ENCODE measurements at places on chromosomes 16 and 17.
A peak's percentile ranks its signal among the peaks of the same experiment; 100 is the strongest.

DNA sequence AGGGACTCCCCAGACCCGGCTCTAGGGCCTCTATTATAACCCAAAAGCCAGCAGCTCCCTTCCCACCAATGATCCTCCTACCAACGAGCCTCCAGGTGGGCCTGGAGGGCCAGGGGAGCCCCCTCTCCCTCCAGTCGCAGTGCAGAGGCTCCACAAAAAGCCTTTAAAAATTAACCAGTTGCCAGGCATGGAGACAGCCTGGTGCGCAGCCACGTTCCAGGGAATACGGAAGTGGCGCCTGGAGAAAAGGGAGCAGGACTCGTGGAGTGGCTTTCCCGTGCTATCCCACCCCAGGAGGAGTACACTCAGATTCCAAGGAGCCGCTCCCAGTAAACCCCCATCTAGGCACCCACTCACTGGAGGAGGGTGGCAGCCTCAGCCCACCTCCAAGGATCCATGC lies 112.3 kb downstream of the ZNF423 start:
- no peak for DNase-seq

DNA sequence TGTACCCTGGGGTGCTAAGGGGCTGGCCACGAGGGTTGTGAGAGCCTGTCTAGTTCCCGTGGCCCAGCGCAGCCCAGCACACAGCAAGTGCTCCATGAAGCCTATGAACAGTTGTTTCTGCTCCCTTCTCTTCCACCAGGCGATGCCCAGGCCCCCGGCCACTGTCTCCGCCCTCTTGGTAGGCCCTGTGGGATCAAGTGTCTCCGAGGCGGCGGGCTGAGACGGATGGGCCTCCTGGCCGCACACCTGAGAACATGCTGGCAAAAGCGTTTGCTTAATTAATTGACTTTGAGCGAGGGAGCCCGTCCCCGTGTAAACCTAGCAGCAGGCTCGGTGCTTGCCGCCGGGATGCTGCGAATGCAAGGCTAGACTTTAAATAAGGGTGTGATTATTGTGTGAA lies 129.7 kb upstream of the GSE1 start:
- DNase-seq: peak; percentile 85

GRCh38 chr16:56779906-56780305 lies 50.0 kb downstream of the NUP93 start:
- DNase-seq: no peak

DNA sequence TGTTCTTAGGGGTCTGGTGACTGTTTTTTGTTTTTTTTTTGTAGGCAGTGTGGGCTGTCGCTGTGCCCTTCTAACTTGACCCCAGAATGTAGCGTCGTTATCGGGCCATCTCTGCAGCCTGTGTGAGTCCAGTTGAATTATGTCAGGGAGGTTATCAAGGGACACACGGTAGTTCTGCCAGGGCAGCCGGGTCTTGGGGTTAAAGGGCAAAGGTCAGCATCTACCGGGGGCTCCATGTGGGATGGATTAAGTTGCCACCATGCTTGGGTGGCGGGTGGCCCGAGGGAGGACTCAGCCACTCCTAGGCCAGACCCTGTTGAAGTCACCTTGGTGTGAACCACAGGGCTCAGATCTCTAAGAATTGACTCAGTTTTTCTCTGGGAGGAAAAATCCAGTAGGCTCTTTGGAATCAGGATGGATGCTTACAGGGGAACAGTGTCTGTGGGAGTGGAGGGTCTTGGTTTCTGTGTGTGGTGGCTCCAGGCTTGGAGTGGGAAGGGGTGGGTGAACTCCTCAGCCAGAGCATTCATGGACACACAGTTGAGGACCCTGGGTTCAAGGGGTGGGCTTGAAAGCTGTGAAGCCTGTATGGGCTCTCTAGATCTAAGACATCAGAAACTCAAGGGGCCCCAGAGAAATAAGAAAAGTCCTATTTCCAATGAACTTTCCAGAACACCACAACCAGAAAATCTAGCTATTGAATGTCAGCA lies 191.7 kb downstream of the IRF8 start:
- DNase-seq: no peak

DNA sequence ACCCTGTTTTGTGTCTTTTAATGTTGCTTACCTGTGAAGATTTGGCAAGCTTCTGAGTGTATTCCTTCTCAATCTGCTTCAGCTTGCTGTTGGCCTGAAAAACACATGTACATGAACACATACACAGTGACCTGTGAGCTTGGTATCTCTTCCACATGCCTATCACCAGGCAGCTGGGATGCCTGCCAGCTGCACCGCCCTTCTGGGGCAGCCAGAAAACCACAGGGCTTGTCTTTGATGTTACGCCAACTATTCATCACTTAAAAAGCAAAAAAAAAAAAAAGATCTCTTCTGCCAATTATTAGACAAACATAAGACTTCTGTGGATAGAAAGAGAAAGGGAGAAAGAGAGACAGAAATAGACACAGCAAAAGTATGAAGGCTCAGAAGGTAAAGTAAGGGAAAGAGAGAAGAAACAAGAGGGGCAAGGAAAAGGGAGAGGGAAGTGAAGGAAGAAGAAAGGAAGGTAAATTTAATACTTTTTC lies 189.2 kb upstream of the AXIN2 start:
- DNase-seq: no peak

Measured in NCI-H526 (cell line).